Activated T-cell treated with anti-CD3 and anti-CD28 coated beads, Interleukin-2, amount 50 U/mL, for 1 hour (primary cell): ENCODE measurements at places on chromosomes 12 and 14.

GRCh38 chr12:9897535-9897934, 16.2 kb downstream of the KLRF2 start:
- no peak for DNase-seq

- DNase-seq = no peak
Observed at GRCh38 chr14:20935303-20935984, 19.8 kb upstream of the RNASE2 start.

GRCh38 chr12:32671930-32672780, 6.9 kb upstream of the DNM1L start:
- no peak for DNase-seq

DNA sequence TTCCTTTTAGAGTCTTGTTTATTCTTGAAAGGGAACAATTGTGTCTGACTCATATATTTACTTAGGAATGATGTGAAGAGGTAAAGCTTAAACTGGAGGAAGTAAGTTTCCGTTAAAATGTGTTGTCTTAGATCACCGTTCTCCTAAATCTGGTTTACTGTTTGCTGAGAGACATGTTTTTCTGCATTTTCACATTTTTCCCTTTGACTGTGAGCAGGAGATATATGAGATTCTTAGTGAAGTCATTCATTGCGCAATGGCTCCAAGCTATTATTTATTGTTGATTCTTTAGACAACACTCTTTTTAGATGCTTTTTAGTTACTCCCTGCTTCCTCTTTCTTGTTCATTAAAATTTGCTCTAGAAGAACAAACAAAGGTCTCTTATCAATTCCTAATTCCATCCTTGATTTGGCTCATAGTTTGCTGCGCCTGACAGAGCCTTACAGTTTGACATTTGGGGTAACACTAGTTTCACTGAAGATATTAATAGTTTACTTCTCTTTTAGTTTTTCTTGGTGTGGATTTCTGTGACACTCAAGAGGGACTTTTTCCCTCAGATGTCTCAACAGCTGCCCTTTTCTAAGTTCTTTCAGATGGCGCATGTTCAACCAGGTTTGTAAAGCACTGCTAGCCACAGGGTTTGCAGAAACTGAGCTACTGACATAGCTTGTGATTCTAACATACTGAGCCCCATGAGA, 11.4 kb downstream of the CLECL1 start:
- no peak for DNase-seq

DNA sequence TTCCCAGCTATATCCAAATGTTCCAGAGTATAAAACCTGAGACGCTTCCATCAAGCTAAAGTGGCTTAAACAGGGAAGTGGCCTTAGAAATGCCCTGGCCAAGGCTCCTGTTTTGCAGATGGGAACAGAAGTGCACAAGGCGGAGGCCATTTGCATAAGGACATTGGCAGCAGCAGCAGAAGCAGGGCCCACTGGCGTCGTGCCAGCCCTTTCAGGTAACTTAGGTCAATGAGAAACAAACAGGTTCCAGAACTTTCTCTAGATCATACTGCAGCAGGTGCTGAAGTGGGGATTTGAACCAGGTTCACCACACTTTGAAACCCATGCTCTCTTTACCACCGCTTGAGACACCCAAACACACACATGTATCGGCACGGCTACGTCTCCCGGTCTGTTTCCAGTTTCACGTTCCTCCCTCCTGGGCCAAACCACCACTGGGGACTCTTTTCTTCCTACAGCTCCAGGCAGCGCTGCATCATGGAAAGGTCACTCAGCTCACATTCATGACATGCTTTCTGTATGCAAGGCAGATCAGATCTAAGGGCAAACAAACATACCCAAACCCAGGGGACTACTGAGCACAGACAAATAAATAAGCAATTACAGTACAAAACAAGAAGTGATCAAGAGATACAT, 46.0 kb upstream of the PLEKHG6 start:
- no peak for DNase-seq

GRCh38 chr14:46057799-46058198, 593.8 kb downstream of the RPL10L start:
- DNase-seq = no peak

DNA sequence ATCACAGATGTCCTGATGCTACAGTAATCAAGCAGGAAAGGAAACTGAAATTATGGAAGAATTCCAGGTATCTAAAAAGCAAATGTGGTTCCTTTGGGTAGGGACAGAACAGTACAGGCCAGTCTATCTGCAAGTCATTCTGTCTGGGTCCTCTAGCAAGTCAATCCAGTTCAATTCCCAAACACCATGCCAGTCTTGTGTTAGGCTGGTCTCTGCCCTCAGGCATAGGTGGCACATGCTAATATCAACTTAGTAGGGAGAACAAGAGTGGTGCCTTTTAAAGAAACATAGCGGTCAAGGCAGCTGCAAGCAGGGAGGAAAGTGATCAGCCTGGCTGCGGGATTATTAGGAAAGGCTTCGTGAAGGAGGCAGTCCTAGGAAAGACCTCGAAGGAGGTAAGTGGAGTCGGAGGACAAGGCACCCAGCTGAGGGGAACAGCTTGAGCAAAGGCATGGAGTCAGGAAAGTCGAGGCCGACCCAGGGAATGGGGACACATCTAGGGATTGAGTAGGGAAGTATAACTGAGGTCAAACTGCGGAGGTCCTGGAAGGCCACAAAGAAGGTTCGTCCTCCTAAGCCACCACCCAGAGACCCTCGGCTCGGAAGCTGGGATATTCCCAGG, 3.8 kb upstream of the PLEKHG6 start:
- no peak for DNase-seq

- DNase-seq = no peak
Observed at GRCh38 chr12:94659346-94659930, 9.1 kb upstream of the TMCC3 start.

GRCh38 chr12:89863493-89863938, 154.9 kb upstream of the ATP2B1 start:
- DNase-seq = peak; percentile 50

GRCh38 chr12:108193917-108194316, 64.8 kb downstream of the WSCD2 start:
- DNase-seq = no peak

DNA sequence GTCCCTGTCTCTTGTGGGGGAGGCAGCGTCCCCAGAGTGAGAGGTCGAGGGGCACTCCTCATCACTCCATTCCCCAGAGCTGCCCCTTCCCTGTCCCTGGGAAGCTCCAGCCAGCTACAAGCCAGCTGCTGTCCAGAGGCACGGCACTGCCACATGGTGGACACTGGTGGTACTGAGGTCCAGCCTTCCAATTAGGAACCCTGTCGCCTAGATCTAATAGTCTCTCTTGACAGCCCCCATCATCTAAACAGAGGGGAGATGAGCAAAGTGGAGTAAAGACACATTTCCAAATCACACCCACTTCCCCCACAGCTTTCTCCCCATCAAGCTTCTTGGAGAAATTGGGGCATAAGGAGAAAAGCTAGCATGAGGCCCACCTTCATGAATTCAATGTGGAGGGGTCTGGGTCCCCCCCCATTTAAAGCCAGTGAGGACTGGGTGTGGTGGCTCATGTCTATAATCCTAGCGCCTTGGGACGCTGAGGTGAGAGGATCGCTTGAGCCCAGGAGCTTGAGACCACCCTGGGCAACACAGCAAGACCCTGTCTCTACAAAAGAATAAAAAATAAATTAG, 2.1 kb upstream of the INHBE start:
- DNase-seq = peak; percentile 63

- DNase-seq = no peak
Observed at GRCh38 chr12:124464062-124464461, 103.3 kb downstream of the NCOR2 start.
